ENCODE measurements at places on chromosomes 3 and 15.

DNA sequence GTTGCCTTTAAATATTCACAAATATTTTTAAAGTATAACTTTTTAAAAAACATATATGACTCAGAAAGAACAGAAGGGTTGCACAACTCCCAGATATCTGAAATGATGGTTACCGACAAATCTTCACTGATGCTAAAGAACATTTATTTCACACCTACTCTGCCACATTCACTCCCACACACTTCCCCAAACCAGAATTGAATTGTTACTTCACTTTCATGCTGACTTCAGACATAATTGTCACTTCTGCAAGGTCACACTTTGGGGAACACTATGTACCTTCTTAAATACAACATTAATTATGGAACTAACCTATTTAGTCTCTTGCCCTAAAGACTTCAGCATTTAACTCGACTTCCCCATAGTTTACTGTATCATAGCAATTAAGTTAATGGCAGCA is 795.1 kb downstream of the FHIT start:
- DNase-seq, result no peak

DNA sequence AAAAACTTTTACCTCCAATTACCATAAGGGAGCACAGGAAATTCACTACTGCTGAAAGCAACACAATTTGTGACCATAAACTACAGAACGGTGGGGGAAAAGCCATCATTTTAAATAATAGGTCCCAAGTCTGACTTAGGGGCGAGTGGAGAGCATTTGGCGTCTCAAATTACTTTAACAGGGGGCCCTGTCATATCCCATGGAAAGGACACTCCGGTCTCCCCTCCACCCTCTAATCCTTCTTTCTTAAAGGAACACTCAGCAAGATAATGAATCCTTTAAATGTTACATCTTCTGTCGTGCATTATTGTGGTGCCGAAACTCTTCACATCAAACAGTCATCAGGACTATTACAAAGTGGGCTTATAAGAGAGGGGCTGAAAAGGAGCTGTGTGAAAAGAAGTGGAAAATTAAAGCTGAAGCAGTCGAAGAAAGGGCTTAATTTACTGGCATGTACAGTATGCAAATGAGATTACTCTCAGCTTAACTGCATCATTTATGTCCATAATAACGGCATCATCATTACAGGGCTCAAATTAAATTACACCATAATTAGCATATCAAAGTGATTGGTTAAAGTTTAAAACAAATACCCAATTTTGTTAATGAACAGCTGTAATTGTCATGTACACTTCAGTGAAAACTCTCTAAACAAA is 342.2 kb downstream of the FOXP1 start:
- DNase-seq, result no peak

DNA sequence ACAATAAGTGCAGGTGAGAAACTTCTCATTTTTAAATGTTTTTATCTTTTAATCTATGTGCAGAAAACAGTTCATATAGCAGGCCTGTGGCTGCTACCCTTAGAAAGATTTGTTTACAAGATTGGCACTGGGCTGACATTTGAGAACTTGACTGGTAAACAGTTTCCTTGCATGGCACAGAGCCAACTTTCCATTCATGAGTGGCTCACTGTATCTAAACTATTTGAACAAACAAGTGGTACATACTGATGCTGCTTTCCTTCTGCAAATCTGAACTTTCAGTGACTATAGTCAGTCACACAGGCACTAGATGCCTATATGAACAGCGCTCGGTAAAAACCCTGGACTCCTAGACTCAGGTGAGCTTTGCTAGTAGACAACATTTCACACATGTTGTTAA is 6.3 kb upstream of the GTPBP8 start:
- no peak for DNase-seq

GRCh38 chr3:194067949-194068362 is 68.0 kb upstream of the HES1 start:
- DNase-seq, result no peak

GRCh38 chr3:57179580-57180410 is 14.6 kb upstream of the IL17RD start:
- DNase-seq, result no peak

- DNase-seq, result no peak
Observed at GRCh38 chr3:57078635-57079473, 18.4 kb downstream of the SPATA12 start.

DNA sequence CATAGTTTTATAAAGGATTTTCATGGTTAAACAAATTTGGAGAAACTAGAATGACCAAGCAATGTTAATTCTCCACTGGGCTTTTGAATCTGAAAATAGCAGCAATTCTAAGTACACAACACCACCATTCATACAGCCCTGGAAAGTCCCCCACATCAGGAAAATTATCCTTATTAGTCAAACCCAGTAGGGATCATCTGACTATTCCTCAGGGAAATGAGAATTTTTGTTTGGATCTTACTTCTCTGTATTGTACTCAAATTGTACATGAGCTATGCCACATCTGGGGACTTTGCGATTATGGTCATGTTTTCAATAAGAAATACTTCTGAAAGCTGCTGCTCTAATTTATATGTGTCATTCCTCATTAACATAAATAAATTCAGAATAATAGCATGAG is 46.0 kb downstream of the RARB start:
- no peak for DNase-seq

GRCh38 chr3:69567023-69567709 is 172.1 kb upstream of the MITF start:
- DNase-seq, result no peak

- DNase-seq, result no peak
Observed at GRCh38 chr15:27665002-27665401, 434.1 kb downstream of the OCA2 start.

GRCh38 chr3:122052968-122053367 is 2.2 kb upstream of the CD86 start:
- no peak for DNase-seq

- no peak for DNase-seq
Observed at GRCh38 chr15:76492538-76492937, 156.0 kb downstream of the ISL2 start.

GRCh38 chr3:186826410-186826975 is 16.0 kb upstream of the ADIPOQ start:
- DNase-seq, result no peak

GRCh38 chr3:179956416-179956830 is 80.3 kb downstream of the PEX5L start:
- no peak for DNase-seq

DNA sequence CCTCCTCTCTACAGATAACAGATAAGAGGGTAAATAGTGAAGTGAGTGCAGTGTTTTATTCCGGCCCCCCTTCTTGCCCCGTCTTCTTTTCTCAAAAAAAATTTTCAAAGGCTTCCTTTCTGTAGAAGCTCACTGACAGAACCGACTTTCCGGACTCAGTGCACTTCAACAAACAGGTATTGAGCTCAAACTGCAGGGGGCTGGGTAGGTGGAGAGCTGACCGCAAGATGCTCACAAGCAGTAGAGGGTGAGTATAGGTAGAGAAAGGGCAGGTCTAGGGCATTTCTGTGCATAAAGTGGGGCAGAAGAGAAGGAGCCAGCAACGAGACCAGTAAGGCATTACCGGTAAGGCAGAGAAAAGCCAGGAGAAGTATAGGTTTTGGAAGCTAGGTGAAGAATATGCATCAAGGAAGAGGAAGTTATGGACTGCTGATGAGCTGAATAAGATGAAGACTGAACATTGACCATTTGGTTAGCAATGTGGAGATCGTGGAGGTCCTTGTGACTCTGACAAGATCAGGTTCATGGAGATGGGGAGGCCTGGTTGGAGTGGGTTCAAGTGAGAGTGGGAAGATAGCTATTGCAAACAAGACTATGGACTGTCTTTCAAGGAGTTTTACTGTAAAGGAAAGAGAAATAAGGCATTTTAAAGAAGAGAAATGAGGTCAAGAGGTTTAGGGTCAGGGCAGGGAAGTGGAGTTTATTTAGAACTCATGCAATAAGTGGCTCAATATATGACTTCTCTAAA is 97.4 kb downstream of the ST6GAL1 start:
- DNase-seq, result no peak

GRCh38 chr3:109033000-109033660 is 79.5 kb upstream of the GUCA1C start:
- no peak for DNase-seq

GRCh38 chr3:183247011-183247589 is 6.0 kb upstream of the B3GNT5 start:
- DNase-seq, result no peak

- DNase-seq, result no peak
Observed at GRCh38 chr3:100317912-100318311, 16.6 kb upstream of the NIT2 start.

DNA sequence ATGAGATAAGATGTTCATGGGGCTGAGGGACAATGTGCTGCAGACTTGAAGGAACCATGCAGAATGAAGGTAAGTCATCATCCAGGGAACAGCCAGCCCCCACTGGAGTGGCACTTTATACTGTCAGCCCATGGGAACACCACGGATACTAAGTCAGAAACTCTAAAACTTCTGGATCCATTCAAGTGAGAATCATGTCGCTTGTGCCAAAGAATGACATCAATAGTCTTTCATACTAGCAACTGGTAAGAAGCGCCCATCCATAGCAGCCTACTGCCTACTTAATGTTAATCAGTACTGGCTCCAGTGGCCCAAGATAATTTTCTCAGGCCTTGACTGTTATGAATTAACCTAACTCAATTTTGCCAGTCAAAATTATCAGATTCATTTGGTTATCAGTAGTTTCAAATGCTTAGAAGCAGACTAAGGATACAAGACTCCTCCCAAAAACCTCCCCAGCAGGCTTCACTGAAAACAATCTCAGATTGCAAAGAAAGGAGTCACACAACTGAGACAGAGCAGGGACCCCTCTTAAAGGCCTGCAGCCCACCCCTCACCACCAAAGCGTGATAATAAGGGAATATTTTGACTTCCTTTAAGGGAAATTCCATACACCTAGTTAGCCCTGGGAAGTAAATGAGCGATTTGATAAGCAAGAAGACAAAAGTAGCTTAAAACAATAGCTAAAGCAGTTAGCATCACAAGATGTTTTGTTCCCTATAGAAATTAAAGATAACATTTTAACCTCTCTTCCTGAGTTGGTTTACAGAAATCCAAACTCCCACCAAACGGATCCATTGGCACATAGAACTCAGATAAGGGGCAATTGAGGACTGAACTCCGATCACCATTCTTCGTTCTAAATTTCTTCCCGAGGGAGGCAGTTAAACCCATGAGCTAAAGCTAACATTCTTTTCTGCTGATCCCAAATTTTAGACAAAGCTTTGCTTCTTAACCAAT is 98.8 kb downstream of the TGFBR2 start:
- no peak for DNase-seq

- no peak for DNase-seq
Observed at GRCh38 chr3:84893211-84893610, 65.6 kb upstream of the CADM2 start.

DNA sequence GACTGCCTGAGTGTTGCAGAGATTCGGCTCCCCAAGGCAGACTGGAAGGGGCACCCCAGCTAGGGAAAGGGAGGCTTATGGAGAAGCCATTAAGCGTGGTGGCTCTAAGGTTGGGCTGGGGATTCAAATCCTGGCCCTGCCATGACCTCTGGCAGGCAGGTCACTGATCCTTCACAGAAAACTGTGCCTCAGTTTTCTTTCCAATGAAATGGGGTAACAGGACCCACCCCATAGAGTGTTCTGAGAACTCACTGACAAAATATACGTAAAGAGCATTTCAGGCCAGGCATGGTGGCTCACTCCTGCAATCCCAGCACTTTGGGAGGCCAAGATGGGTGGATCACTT is 34.6 kb downstream of the DNASE1L3 start:
- DNase-seq, result no peak

DNA sequence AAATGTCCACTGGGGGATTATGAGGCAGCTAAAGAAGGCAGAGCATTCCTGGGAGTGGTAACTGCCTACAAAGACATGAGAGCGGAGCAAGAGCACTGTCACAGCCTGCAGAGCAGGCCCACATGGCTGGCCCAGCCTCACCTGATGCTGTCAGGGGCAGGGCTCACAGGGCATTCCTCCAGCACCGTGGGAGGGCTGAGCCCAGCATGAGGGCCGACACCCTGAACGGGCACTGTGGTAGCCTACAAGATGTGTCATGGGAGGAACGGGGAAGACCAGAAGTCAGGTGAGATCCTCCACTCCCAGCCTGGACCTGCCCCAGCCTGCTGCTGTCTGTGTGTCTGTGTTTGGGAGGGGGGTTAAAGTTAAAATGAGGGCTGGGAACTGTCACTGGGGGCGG is 30.1 kb downstream of the CCDC12 start:
- DNase-seq, result no peak

- DNase-seq, result no peak
Observed at GRCh38 chr3:47444103-47444502, 31.6 kb downstream of the SCAP start.

GRCh38 chr15:72538931-72539330 is 64.8 kb downstream of the ARIH1 start:
- DNase-seq, result no peak

- DNase-seq, result no peak
Observed at GRCh38 chr15:47820057-47820746, 102.9 kb downstream of the SEMA6D start.

GRCh38 chr3:62805106-62805505 is 70.1 kb downstream of the CADPS start:
- no peak for DNase-seq

DNA sequence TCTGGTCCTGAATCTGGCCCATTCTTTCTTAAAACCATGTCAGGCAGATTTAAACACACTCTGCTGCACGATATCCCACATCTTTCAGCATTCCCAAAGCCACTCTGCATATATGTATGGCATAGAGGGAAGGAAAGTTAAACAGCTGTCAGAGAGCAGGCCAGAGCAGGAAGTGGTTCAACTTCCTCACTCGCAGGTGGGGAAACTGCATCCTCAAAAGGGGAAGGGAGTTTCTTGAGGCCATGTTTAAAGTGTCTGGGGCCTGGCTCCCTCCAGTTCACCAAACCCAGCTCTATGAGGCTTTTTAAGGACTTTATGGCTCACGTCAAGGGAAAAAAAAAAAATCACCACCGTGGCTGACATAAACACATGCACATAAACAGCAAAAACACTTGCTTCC is 123.1 kb downstream of the OPA1 start:
- DNase-seq, result no peak

- no peak for DNase-seq
Observed at GRCh38 chr3:51673802-51674654, 3.0 kb downstream of the TEX264 start.

DNA sequence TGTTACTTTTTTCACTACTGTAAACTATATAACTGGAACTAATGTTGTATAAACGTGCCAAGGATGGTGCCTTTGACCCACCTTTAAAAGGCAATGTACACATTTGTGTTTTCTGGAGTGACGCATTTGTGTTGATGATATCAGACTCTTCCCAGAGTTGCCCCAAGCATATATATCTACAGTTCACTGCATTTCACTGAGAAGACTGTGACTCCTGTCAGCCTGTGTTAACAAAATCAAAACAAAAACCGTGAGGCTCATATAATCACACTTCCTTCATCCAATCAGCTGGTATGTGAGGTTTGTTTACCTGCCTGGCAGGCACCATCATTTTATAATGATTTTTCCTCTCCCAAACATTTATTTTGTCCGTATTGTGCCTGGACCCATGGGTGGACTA is 117.6 kb upstream of the ROBO1 start:
- DNase-seq, result no peak

Measured in stimulated activated CD4-positive, alpha-beta T cell treated with anti-CD3 and anti-CD28 coated beads, Interleukin-15, amount 100 ng/mL, for 1 hour (primary cell).